ENCODE measurements at places on chromosomes 6 and 20.

DNA sequence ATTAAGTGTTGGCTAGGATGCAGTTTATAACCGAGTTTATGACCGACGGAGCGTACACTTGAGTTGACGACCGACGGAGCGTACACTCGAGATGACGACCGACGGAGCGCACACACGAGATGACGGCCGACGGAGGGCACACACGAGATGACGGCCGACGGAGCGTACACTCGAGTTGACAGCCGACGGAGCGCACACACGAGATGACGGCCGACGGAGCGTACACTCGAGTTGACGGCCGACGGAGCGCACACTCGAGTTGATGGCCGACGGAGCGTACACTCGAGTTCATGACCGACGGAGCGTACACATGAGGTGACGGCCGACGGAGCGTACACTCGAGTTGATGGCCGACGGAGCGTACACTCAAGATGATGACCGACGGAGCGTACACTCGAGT, 119.8 kb downstream of the HUS1B start:
- DNase-seq, result no peak

GRCh38 chr6:28263922-28264321, 3.0 kb upstream of the ZSCAN26 start:
- no peak for DNase-seq

DNA sequence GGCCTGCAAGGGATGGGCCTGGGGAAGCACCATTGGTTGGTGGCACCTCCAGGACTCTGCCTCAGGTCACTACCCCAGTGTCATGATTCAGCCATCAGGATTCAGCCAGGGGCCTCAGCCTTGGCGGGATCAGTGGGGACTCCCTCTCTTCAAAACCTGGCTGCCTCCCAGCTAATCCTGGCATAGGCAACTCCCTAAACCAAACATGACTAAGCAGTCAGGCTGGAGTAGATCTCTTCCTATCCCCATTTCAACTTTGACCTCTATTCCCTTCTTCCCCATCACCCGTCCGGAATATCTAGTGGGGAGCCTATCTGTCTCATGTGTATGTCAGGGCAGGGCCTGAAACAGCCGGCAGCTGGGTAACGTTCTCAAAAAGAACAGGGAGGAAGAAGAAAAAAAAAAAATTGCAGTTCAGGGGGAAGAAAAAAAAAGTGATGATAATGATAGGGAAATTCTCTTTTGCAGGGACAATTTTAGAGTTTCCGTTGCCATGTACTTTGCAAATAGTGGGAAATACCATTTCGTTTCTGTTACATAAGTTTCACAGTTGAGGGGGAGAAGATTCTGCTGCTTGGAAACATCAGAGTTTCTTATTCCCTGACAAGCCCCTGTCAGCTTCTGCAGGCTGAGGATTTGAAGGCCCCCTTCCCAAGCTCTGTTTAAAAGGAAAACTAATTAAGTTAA, 4.1 kb upstream of the PREX1 start:
- DNase-seq, result peak; percentile 70

GRCh38 chr6:17610835-17611234, 10.7 kb downstream of the FAM8A1 start:
- no peak for DNase-seq

DNA sequence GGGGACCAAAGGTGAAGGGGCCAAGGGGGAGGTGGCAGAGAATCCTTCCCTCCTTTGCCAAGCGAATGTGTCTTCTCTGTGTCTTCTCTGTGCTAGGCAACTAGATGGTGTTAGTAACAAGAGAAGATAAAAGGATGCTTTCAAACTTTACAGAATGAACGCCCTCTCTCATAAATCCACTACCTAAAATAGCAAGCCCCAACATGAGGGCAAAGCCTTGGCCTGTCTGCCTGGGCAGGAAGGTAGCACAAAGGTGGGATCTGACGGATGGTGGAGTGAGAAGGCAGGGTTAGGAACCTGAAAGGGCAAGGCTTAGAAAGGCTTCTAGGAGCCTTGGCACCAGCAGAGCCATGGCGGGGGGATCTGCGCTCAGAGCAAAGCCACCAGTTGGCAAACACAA, 13.6 kb upstream of the TGM3 start:
- DNase-seq, result no peak
